IMR-90 (cell line): ENCODE measurements at places on chromosomes 2 and 18. TPM values are rescaled to one million over a fixed set of nuclear protein-coding genes. Genes with fewer than 3 reads are reported as not detected.

Gene ABHD3
- 3.3 and 4.5 TPM in 2 replicates for total RNA-seq

Gene PDE11A
- total RNA-seq, result 0.56 and 0.72 TPM in 2 replicates

Gene SPP2
- not detected in 2 replicates for total RNA-seq

Gene CTAGE1
- under 0.01 TPM in 1 of 2 replicates, not detected in the other for total RNA-seq

Gene UNC80
- not detected in 2 replicates for total RNA-seq

Gene GPR39
- total RNA-seq, result 7.2 and 9.0 TPM in 2 replicates

Gene KIF1A
- under 0.01 TPM in 1 of 2 replicates, not detected in the other for total RNA-seq

Gene DSG1
- not detected in 2 replicates for total RNA-seq

Gene CELF4
- not detected in 2 replicates for total RNA-seq

Gene SNTG2
- under 0.01 and 0.56 TPM in 2 replicates for total RNA-seq

GRCh38 chr2:60602828-60603532, 49.5 kb upstream of the BCL11A start:
- DNase-seq, result no peak

DNA sequence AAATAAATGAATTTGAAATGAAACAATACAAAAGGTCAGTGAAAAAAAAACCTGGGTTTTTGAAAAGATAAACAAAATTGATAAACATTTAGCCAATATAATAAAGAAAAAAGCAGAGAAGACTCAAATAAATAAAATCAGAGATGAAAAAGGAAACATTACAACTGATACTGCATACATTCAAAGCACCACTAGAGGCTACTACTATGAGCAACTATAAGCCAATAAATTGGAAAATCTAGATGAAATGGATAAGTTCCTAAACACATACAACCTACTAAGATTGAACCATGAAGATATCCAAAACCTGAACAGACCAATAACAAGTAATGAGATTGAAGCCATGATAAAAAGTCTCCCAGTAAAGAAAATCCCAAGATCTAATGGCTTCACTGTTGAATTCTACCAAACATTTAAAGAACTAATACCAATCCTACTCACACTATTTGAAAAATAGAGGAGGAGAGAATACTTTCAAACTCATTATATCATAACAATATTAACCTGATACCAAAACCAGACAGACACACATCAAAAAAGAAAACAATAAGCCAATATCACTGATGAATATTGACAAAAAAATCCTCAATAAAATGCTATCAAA, 80.8 kb upstream of the CERS6 start:
- DNase-seq, result no peak

DNA sequence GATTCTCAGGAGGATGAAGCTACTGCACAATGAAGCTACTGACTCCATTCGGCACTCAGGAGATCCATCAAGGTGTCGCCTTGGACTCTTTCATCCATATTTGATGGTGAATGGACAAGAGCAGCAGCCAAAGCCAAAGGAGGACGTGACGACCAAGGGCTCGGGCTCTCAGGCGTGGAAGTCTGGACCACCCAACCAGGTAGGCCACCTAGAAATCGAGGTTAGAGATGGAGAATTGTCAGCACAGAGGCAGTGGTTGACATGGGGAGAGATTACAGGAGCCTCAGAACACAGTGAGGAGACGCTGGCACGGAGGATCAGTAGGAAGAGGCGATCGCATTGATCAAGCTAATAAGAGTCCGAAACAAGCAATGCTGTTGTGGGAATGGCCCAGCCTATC, 240.5 kb upstream of the ID2 start:
- no peak for DNase-seq

DNA sequence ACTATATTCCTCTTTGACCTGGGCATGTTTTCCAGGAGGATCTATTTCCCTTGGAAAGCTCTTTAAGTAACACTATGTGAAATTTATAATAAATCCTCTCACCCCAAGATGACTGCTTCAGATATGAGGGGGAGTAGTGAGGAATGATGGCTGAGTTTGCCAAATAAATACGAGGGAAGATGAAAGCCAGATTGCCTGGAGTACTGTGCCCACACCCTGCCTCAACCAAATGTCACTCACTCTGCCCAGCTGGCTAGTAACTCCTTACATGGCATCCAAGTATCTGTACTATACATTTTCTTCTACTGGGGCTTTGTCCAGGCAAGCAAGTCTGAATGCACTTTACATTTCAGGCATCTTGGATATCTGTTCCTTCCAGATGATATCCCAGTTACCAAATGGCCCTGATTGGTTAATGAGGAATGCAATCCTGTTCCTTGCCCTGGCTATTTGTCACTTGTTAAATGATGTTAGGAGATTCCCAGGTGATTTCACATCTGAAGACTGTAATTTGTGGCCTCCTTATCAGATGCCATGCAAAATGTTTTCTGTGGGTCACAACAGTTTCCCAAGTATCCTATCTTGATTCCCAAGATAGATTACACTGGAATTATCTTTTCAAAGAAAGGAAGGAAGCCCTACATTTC, 191.8 kb downstream of the IKZF2 start:
- no peak for DNase-seq

GRCh38 chr2:68357605-68358337, 7.3 kb upstream of the PLEK start:
- DNase-seq, result peak; percentile 58

DNA sequence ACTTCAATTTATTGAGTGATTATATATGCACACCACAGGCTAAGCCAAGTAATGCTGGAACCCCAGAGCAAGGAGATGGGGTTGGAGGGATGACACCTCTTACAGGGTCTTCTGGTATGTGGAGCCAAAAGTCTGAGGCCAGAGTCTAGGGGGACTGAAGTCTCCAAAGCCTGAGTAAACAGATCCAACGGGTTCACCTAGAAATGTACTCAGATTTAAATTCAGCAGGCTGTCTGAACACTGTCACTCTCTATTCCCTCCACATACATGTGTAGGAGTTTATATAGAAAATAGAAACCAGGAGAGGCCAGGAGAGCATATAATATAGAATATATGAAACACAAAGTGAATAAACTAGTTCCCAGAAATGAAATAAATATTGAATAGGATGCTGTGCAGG, 76.1 kb downstream of the PPP1R1C start:
- no peak for DNase-seq

DNA sequence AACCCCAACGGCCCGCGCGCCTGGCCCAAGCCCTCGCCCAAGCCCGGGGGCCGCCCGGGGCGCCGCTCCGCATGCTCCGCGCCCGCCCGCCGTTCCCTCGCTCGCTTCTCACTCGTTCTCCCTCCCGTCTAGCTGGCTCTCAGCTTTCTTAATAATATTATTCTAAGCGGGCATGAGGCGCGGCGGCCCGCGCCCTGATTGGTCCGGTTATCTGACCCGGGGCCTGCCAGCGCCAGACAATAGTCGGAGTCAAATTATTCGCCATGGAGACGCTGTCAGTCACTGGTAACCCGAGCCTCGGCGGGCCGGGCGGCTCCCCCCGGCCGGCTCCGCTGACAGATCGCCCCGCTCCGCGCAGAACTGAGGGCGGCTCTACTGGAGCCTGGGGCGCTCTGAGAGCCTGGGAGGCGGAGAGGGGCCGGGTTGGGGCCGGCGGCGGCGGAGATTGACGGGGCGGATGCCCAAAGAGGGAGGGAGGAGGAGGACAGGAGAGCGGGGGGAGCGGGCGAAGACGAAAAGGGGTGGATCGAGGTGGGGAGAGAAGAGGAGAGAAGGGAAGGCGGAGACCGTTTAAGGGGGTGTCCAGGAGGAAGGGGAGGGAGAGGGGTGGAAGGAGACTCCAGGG, at the start of gene SIX2:
SIX2 (minus strand) TSS at position 150 of the 625 bp plus-strand sequence. CDS start 342 bp downstream, outside the sequence.
- peak; percentile 72 for DNase-seq

DNA sequence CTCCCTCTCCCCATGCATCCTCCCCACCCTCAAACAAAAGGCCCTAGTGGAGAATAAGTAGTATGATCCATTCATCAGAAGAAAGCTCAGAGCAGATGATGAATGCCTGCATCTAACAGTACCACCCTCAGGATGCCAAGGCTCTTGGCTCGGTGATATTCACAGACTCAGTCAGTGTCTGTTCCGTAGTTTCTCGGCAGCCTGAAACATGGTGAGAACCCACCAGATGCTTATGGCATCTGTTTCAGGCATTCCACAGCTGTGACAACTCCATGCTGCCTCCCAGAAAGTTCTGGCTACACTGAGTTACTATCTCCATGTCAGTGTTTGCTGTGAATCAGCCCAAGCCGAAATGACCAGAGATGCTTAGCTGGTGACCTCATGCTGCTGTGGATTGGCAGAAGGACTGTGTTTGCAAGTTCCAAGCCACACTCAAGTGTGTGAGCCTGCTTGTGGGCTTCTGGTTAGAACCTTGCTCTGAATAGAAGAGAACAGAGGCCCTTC, 83.9 kb downstream of the WDSUB1 start:
- peak; percentile 100 for DNase-seq

- DNase-seq, result no peak
Observed at GRCh38 chr2:42105330-42106256, 57.8 kb downstream of the PKDCC start.

GRCh38 chr2:88481691-88482336, 29.3 kb upstream of the FOXI3 start:
- peak; percentile 37 for DNase-seq

- DNase-seq, result peak; percentile 22
Observed at GRCh38 chr2:71748227-71748626, 294.9 kb downstream of the DYSF start.

DNA sequence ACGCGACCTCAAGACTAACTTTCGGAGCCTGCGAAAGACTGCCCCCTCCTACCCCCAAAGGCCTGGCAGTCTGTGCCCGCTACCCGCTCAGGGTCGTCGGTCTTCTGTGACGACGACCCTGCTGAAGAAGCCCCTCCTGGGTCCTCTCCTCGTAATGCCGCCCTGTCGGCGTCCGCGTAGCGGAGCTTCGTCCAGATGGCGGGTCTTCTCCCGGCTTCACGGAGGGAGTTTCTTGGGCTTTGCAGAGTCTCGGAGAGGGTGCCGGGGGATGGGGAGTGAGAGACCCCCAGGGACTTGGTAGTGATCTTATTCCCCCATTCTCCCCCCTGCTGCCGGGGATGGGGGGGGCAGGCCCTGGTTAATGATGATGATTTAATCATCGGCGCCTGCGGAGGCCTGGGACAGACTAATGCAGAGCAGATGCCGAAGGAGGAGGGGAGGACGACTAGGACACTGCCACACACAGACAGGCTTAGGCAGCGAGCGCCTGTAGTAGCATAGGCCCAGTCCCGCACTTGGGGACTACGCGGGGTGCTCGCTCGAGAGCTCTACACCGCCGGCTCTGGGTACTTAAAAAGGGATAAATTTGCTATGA, 528 bp upstream of the PCGF1 start:
- DNase-seq, result peak; percentile 38

GRCh38 chr2:239824866-239825704, 200.1 kb downstream of the NDUFA10 start:
- DNase-seq, result no peak

DNA sequence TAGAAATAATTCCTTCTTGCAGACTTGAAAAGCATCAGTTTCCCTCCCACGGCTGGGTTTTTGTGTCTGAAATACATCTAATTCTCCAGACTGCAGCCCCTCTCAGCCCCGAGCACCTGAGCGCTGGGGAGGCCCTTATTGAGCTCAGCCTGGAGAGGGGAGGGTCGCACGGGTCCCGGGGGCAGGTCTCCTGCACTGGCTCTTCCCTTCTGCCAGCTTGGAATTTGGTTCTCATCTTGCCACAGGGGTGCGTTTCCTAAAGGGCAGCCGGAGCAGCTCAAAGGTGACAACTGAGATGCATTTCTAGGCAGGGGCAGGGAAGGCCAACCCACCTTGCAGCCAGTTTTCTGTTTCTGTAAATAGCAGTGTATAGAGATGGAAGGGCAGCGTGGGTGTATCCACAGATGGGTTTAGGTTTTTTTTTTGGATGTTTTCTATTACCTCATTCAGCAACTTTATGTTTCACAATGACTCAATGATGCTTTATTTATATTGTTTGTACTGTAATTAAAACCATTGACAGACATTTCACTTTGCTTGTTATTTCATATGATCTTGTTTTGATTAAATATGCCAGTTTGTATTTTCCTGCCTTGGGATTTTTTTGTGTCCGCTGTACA, 37.0 kb downstream of the GBX2 start:
- DNase-seq, result no peak

GRCh38 chr2:42096869-42097591, 49.2 kb downstream of the PKDCC start:
- DNase-seq, result no peak

- no peak for DNase-seq
Observed at GRCh38 chr2:200616193-200616592, 30.4 kb downstream of the AOX1 start.
